ENCODE measurements at places on chromosomes 3 and 15. TPM values are rescaled to one million over a fixed set of nuclear protein-coding genes. Genes with fewer than 3 reads are reported as not detected.

DNAH1 gene
- 7.6 TPM for total RNA-seq

DNA sequence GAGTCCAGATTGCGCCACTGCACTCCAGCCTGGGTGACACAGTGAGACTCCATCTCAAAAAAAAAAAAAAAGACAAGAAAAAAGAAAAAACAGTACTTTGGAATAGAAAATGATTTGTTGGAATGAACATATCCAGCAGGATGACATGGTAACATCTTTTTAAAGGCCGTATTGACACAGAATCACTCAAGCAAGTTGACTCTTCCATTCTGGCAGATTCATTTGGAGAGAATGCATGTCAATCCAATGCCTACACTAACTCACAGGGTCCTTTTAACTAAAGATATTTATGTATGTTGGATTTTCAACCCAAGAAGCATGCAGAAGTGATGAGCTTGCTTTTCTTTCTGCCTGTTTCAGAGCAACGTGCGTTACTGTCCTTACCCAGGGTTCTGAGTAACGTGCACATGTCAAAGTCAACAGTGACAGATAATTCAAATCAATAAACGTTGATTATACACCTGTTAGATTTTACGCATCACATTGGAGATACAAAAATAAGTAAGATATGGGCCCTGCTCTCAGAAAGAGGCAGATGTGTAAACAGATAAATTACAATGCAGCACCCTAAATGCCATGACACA is 77.1 kb upstream of the FNDC3B start:
- no peak for DNase-seq

DNA sequence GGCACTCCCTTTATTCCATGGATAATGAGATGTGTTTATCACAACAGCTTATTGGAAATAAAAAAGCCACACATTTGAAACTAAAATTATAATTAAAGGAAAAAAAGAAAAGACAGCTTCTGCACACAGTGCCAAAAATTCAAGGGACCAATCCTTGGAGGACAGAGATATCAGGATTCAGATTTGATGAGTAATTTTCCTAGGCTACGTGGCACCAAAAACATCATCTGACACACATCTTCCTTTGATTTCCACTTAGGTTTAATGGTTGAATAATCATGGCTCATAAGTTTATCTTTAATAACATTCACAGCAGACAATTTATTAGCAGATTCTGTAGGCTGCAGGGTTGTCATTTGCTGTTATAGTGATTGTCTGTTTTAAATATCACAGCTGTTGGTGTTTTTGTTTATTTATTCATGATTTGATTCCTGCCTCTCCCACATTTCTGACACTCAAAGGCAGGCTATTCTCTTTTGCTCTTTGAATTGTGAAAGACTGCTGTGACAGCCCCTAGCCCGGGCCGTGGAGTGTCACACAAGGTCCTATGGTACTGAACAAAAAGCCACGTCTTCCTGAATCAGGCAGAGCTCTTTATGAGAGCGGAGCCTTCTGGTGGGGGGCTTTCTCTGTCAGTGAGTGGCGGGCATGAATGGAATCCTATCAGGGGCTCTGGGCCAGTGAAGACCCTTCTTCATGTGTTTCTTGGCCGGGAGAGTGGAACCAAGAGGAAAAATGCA is 708.5 kb downstream of the SQOR start:
- DNase-seq, result no peak

GRCh38 chr3:126321490-126321889 is 35.7 kb downstream of the KLF15 start:
- DNase-seq, result no peak

DNA sequence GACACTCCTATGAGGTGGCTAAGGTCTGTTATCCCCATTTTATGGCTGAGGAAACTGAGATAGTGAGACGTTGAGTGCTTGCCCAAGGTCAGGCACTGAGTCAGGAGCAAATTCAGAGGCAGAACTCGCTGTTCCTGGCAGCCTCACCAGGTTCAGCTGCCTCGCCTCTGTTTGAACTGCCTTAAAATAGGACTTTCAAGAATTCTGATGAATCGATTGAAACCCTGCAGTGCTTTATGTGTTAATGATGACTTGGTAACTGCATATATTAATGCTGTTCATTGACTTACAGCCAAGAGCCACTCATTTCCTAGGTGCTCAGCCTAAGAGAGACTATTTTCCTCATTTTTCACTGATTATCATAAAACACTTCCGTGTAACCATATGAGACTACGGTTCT is 79.5 kb upstream of the BHLHE40 start:
- DNase-seq, result no peak

DNA sequence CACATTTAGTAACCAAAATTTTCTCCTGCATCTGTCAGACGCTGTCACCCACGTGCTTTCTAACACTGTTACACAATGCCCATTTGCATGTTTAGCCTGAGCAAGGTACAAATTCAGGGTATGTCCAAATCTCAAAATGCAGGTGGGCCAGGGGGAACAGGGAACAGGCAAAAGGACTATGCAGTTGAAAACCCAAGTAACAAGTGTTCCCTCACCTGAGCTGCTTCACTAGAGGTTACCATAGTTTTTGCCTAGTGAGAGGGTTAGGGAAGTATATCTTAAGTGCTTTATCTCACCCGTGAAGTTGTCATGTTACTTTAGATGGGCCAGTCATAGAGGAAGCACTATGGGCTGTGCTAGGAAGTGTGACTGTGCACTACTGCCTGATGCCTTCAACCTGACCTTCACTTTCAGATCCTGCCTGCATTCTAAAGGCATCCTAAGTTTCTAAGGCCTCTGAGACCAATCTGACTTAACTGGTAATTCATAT is 6.0 kb upstream of the TMEM87A start:
- DNase-seq, result no peak

GRCh38 chr15:76024021-76024768 is 12.0 kb upstream of the NRG4 start:
- no peak for DNase-seq

GRCh38 chr3:71300951-71301393 is 282.6 kb downstream of the FOXP1 start:
- DNase-seq, result no peak

- DNase-seq, result no peak
Measured at GRCh38 chr3:152156880-152157279, 111.8 kb upstream of the MBNL1 start.

- peak; percentile 92 for DNase-seq
Measured at GRCh38 chr3:159840703-159841299, 147.8 kb upstream of the IL12A start.

GRCh38 chr3:153165261-153165681 is 3.2 kb downstream of the RAP2B start:
- DNase-seq, result no peak
